Osteocyte (in vitro differentiated cells): ENCODE measurements at places on chromosomes 6 and 20.

DNA sequence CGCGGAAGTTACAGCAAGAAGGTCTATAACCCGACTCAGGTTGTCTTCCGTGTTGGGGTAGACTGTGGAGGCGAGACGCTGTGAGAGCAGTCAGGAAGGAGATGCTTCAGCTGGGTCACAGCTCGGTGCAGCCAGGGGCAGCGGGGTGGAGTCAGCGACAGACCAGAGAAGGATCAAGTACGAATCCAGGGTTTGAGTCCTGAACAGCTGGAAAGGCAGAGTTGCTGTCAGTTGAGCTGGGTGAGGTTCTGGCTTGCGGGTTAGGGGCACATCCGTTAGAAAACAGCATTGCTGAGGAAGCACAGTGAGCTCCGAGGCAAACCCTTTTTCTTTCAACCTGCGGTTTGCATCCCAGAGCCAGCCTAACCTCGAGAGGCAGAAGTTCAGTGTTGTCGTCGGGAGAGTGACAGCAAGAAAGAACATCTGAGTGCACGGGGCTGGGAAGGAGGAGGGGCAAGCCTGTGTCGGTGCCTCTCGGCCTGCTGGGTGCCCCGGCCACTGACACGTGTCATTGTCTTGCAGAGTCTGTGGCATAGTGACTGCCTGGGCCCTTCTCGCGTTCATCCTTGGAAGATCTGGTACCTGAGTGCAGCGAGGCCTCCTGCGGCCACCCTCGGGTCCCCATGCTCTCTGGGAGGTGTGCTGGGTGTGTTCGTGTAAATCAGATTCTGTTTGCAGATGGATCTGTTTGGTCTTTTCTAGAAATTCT is 20.0 kb downstream of the PNLDC1 start:
- DNase-seq, result no peak

GRCh38 chr20:33459599-33459998 is 16.0 kb upstream of the SNTA1 start:
- no peak for DNase-seq

DNA sequence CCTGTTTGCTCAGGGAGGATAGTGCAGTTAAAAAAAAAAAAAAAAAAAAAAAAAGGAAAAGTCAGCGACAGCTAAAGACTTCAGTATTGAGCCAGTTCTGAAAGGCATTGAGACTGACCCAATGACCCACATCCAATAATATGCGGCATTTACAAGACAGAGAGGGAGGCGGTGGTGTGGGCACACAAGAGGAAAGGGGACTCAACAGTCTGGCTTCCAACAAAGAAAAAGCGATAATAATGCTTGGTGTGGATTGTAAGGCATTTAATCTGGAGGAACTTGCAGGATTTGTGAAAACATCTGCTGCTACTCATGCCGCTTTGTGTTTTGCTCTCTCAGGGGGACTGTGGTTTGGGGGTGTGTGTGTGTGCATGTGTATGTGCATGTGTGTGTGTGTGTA is 784.3 kb upstream of the CHD6 start:
- DNase-seq, result no peak

DNA sequence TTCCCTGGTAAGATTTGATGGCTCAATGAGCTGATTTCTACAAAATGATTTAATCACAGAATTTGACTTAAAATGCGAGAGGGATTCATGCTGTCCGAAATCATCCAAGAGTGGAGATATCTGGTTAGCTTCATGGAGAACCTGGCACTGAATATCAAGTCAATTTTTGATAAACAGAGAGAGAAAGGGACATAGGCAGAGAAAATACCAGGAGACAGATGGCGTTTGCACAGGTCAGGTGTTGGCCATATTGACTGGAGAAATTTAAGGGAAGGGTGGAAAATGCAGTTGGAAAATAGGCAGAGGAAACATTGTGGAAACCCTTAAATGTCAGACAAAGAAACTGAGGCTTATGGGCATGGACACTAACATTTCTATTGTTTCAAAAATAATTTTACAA is 47.0 kb downstream of the BCAS1 start:
- DNase-seq, result no peak

- DNase-seq, result no peak
These were observed 97.1 kb upstream of the FLRT3 start for GRCh38 chr20:14434384-14435136.

- no peak for DNase-seq
These were observed 85.0 kb downstream of the NFATC2 start for GRCh38 chr20:51457533-51457932.

GRCh38 chr6:155259897-155260296 is 3.9 kb upstream of the CLDN20 start:
- no peak for DNase-seq

DNA sequence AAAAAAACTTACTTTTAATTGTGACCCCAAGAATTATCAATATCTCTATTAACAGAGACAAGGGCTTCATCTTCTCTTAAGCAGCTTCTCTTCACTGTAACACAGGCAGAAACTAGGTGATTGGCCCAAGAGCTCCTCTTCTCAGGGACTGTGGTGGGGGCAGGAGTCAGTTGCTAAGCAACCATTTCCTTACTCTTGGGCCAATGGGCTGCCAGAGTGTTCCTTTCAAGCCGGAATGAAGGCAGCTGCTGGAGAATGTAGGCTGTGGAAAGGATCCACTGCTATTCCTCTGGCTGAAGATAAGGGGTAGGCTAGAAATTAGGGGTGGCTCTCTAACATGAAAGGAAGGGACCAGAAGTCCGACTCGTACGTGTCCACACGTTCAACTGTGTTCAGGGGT is at the start of gene SEL1L2:
Gene SEL1L2 (minus strand): TSS at position 150 of the 400 bp plus-strand sequence. CDS start 80 bp downstream, at position 70.
- DNase-seq, result no peak

DNA sequence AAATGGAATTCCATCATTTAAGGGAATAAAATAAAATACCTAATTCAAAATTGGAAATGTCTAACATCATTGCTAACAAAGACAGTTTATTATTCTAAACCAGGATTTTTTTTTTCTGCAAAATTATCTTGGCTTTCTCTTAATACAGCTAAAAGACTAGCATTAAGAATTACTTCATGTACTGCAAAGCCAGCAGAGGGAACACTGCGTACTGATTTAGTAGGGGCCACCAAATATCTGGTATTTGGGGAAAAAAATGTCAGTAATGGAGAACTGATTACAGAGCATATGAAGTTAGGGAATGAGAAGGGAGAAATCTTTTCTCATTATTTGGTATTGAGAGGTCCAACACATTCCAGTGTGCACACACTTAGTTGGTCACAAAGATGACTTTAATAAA is 3.2 kb upstream of the SOX4 start:
- DNase-seq, result no peak

- DNase-seq, result no peak
These were observed 33.1 kb upstream of the LCA5 start for GRCh38 chr6:79570129-79571029.

DNA sequence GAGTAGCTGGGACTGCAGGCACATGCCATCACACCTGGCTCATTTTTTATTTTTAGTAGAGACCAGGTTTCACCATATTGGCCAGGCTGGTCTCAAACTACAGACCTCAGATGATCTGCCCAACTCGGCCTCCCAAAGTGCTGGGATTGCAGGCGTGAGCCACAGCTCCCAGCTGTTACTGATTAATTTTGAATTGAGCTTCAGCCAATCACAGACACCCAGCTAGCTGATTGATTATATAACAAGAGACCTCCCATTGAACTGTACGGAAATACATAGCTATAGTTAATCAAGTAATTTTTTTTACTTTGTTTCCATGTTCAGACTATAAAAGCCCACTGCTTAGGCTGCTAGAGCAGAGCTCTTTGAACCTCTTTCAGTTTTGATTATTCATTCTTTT is 31.6 kb downstream of the PKIB start:
- no peak for DNase-seq

DNA sequence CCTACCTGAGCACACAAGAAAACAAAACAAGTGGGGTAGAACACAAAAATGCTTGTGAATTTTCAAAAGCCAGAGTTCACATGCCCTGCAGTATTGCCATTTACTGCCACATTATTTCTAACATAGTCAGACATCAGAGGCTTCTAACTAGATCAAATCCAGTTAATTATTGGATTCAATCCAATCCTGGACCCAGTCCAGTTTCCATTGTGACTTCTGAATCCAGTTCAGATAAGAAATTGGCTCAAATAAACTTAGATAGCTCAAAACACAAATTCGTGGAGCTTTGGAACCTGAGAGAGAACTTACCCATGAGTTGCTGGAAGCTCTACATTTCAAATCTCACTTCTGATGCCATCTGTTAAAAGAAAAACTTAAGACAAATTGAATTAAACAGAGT is 85.2 kb upstream of the ANKEF1 start:
- no peak for DNase-seq

- DNase-seq, result peak; percentile 72
These were observed 219.0 kb downstream of the THBS2 start for GRCh38 chr6:169034516-169035167.

GRCh38 chr6:154285826-154286225 is 70.8 kb downstream of the IPCEF1 start:
- DNase-seq, result no peak

- DNase-seq, result no peak
These were observed 134.9 kb upstream of the CEP162 start for GRCh38 chr6:84362193-84362821.

GRCh38 chr6:90154755-90155470 is 141.7 kb downstream of the BACH2 start:
- no peak for DNase-seq

- DNase-seq, result no peak
These were observed 9.7 kb upstream of the DYNLRB1 start for GRCh38 chr20:34506480-34506879.

DNA sequence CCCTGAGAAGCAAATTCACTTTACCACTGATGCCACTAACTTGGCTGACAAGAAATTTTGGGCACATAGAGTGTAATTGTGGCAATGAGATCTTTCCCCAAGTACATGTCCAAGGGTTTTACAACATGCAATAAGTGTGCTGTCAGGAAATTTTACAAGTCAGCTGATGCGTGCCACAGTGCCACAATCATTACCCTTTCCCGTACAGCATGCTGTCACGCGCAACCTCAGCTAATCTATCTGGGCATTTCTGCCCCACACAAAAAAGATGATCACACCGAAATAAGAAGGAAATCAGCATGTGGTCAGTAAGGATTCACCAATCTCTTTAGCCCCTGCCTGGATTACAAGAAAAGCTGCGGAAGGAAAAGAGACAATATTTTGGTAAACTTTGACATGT is 163.6 kb upstream of the PREP start:
- no peak for DNase-seq

DNA sequence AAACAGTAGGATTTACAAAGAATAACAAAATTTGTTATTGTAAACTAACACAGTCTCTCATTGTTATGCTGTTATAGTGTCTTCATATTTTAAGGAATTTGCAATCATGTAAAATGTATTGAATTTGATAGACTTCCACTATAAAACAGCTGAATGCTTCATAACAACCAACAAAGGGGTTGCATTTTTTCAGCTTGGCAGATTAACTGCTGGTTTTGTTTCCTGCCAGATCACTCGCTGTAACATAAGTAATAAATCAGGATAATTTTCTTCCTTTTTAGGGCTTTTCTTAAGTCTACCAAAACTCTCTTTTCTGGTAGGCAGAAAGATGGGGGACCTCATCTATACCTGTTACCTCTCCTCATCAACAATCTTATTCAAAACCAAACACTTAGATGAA is 169.8 kb downstream of the SAMD5 start:
- no peak for DNase-seq

DNA sequence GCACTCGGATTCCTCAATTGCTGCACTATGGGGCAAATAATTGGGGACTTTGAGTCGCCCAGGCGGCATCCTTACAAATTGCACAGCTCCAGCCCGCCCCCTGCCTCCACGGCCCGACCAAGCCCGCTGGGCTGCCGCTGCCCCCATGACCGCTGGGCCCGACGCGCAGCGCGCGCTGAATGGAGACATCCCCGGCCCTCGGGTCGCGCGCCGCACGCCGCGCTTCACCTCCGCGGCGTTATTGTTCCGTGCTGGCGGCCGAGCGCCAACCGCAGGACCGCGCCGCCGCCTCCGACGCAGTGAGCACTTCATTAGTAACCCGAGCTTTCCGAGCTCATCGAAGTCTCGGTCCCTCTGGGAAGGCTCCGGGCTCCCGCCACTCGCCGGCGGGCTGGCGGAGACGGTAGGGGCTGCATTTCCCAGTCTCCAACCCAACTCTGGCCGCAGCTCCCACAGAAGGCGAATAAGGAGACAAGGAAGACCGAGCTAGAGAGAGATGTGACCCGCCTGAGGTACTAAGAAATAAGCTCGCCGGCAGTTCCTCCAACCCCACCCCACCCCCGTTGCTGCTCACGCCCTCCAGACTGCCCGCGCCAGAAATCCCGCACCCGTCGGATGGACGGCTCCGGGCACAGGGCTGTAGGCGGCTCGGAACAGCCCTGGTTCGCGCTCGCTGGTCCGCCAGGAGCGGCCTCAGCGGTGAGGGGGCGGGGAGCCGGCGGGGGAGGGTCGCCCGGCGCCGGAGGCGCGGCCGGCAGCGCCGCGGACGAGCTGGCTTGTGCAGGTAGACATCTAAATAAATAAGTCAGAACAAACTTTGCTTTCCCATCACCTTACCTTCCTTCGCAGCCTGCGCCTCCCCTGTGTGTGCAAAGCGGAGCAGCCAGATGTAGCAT is 703 bp downstream of the EPHA7 start:
- peak; percentile 86 for DNase-seq

DNA sequence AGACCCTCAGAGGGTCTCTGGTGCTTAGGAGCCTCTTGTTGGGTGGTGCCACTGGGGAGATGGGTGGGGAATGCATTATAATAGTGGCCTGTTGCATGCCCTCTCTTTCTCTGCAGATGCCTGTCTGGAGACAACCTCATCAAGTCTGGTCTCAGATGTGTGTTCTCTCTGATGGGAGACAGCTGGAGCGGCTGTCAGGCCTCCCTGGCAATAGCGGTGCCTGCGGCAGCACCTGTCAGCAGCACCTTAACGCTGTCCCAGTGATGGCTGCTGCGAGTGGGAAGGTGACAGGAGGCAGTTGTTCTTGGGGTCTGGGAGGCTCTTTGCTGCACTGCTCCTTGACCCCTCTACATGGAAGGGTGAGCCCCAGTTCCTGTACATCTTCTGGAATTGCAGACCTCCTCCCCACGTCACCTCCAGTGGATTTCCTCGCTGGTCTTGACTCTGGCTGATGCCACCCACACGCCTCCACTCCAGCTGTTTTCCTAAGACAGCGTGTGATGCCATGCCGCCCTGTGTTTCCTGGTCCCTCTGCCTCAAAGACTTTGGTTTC is 63.3 kb upstream of the BLCAP start:
- DNase-seq, result no peak

GRCh38 chr6:149468179-149468578 is 16.6 kb downstream of the ZC3H12D start:
- DNase-seq, result no peak
